ENCODE measurements at places on chromosomes 2 and 18.

DNA sequence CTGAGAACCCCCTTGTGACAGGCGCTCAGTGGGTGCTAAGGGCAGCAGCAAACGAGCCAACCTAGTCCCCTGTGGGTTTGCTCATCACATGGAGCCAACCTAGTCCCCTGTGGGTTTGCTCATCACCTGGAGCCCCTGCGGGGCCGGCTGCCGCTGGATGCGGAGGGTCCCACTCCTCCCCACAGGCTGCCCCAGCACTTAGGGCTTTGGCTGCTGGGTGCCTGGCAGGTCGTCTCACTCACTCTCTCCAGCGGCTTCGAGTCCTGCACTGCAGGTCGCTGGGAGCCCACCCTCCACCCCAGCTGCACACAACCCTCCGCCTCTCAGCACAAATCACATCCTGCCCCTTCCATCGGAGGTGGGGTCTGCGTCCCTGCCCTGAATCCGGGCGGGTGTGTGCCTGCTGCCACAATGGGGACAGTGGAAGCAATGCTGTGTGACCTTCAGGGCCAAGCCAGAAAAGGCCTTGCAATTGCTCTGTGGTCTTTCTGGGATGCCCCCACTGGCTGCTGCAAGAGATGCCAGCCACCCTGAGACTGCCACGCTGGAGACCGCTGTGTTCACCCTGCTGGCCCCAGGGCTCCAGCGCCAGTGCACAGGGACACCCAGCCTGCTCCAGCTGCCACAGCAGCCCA lies 248.1 kb upstream of the SALL3 start:
- no peak for DNase-seq

GRCh38 chr2:138364554-138365162 lies 136.9 kb upstream of the SPOPL start:
- DNase-seq = no peak

DNA sequence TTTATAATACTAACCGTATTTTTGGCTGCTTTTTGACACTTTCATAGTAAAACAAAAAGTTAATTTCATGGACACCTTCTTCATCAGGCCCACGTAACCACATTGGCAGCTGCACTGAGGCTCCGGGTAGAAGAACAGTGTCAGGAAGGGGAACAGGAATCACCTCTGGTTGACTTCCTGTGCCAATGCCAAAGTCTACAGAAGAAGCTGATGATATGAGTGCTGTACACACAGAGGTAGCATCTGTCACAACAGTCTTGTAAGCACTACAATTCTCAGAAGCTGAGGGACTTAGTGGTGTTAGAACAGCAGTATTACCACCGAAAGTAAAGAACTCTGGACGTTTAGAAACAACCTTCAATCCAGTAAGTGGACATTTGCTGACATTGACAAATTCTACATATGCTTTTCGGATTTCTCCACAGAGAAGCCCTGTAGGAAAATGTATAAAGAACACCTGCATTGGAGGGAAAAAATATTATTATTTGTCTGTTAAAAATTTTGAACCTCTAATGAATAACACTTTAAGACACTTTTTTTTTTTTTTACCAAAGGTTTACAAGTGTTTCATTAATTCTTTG lies 85.3 kb downstream of the TRAPPC8 start:
- no peak for DNase-seq

DNA sequence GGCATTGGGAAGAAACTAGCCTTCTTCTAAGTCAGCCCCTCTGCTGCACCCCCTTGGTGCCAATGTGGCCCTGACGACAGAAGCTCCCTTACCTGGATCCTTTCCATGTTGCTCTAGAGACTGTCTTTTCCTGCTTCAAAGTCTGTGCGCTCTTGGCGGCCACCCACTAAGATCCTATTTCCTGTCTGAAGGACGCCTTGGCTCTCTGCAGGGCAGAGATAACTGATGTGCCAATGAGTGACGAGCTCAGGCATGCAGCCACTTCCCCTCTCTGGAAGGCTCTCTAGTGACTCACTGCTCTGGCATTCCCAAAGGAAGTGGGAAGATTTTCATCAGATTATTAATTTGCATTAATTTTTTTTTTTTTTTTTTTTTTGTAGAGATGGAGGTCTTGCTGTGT lies 273.5 kb downstream of the CDH20 start:
- no peak for DNase-seq

DNA sequence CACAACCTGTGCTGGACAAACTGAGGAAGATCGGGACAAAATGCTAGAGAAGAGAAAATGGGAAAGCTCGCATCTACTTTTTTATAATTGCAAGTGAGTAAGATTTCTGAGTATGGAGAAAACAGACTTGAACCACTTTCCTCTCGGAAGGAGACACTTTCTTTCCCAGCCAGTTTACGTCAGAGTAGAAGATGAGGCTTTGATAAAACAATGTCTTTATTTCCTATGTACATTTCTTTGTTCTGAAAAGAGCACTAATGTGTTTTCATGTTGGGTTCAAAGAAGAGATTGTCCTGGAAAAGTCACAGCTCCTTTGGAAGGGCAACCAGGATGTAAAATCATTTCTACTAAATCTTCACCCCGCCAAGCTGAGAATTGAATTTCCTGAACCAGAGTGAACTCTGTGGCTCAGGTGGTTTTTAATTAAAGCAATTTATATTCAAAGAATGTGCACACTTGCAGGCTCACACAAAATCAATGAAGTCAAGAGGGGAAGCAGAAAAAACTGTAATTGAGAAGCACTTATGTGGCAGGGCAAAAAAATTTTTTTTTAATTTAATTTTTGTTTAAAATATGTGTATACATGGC lies 23.4 kb upstream of the ITGA6 start:
- no peak for DNase-seq

GRCh38 chr2:20620271-20620681 lies 30.6 kb downstream of the HS1BP3 start:
- no peak for DNase-seq

DNA sequence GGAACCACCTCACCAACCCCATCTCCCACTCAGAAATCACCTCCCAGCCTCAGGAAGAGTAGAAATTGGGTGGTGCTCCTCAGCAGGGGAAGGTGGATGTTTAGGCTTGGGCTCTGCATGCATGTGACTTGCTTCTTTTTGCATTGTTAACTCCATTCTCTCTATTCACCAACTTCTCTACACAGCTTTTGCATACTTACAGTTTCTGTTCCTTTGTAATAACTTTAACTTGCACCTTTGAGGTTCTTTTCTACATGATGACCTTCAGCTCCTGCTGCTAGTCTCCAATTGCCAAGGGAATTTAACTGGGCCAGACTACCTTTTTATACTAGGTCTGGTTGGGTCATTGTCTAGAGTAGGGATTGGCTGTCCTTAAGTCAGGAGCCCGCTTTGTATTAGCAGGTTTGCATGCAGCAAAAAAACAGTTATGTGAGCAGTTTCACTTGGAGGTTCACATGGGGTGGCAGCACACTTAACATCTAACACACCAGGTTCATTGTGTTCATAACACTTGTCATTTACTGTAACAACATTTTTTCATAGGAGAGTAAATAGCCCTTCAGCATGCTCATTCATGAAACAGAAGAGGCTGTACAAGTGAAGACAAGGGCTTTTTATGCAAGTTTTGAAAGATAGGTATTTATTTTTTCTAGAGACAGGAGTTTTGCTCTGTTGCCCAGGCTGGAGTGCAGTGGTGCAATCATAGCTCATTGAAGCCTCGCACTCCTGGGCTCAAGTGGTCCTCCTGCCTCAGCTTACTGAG lies 12.0 kb downstream of the MRPL35 start:
- no peak for DNase-seq

- no peak for DNase-seq
These were observed 77.0 kb upstream of the UBXN4 start for GRCh38 chr2:135664623-135665068.

DNA sequence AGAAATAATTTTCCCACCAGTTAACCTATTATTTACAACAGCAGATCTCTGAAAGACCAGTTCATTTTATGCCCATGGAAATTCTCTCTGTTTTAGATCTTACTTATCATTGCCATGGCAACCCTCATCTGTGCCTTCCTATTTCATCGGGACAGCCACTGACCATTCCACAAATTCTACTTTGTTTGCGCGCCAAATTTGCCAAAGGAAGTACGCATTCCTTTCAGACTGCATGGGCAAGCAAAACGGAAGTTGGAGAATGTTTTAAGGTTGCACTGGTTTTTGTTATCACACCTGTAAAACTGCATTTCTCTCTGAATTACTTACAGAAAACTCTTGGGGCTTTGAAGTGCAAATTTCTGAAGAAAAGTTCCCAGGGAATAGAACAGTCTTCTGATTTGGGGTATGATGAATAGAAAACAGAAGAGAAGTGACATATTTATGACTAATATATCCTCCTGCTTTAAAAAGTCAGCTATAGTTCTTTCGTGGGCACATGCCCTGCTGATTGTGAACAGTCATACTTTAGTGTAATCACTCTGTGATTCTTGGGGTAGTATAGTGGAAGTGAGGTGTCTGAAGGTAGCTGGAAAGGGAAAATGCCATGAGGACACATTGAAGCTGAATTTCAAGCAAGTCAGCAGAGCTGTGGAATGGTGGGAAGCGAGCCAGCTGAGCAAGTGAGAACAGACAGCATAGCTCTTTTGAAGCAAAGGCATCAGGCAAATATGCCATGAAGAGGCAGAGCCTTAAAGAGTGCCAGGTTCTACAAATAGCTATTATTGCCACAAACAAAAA lies 20.9 kb downstream of the NETO1 start:
- no peak for DNase-seq

DNA sequence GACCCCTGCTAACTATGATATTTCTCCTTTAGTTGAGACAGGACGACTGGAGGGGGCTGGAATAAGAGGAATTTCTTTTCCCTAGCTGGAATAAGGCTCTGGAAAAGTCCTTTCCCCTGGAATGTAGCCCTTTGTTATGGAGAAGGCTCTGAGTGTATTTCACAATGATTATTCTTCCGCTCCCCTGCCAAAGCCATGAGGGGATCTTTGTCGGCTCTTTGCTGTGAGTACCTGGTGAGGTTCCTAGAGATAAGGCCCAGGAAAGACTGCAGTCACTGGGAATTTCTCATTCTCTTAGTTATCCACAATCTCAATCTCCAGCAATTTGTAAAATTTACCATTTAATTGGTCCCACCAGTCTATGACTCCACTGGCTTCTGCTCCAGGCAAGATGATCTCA lies 340.2 kb upstream of the HNRNPA3 start:
- no peak for DNase-seq

- no peak for DNase-seq
These were observed 79.8 kb upstream of the LRPPRC start for GRCh38 chr2:44075541-44075940.

DNA sequence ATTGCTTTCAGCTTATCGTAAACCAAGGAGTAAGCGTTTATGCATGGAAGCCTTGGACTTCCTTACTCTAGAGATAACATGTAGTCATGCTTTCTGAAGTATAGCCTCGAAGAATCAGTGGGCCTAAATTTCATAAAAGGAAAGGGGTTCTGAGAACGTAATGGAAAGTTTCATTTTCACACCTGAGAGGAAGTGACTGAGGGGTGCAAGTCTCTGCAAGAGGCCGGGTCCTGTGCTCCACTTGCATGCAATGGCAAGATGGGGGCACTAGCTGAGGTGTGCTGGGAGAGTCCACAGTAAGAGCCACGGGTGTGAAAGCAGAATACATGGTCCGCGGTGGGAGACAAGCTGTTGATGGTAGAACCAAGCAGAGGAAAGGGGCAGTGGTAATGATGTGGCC lies 36.5 kb upstream of the C1D start:
- DNase-seq = no peak

DNA sequence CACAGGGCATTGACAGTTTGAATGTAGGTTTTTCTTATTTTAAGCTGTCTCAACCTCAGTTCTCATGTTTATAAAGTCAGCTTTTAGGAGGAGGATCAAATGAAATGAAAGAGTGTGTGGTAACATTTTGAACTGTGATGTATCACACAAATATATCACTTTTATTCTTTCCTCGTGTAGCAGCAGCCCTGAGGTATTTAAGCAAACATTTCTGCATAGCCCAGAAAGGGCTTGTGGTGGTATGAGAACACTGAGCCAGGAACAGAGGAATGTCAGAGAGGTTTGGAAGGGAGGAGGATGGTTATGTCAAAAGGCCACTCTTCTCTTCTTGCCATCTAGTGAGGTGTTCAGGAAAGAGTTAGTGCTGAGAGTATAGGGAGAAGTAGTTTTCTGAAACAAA lies 150.2 kb downstream of the PARD3B start:
- DNase-seq = no peak

DNA sequence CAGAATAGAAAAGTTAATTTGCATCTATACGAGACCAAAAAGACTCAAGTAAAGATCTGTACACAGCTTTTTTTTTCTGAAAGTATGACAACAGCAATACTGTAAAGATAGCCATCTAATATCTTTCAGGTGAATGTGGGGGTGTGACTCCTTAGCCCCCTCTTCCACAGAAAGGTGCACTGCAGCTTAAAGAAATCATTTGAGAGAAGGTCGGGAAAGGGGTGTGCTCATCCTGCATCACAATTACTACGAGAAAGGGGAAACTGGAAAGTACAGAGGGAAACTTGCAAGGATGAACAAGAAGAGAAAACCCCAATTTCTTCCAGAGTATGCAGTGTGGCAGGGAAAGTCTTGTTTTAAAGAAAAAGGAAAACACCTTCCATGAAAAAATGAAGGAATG lies 255.6 kb downstream of the CCDC178 start:
- DNase-seq = no peak

DNA sequence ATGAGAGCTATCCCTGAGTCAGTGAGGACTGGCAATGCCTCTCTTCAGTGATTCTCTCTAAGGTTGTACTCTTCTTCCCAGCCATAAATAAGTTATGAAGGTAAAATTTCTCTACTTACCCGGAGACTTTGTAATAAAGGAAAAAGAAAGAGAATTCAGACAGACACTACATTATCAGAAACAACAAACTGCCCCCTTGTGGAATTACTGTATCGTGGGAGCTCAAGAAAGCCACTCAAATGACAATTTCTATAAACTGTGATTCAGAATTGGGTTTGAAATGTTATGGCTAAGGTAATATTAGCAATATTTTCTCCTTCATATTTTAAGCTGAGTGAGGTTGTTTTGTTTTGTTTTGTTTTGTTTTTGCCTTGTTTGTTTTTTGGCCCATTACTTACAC lies 155.8 kb upstream of the TANK start:
- DNase-seq = no peak

GRCh38 chr2:97760480-97761049 lies 47.2 kb downstream of the ZAP70 start:
- no peak for DNase-seq

- DNase-seq = no peak
These were observed 241.9 kb upstream of the SLC14A2 start for GRCh38 chr18:45373286-45373880.

- no peak for DNase-seq
These were observed 64.0 kb upstream of the YWHAQ start for GRCh38 chr2:9694661-9695234.

DNA sequence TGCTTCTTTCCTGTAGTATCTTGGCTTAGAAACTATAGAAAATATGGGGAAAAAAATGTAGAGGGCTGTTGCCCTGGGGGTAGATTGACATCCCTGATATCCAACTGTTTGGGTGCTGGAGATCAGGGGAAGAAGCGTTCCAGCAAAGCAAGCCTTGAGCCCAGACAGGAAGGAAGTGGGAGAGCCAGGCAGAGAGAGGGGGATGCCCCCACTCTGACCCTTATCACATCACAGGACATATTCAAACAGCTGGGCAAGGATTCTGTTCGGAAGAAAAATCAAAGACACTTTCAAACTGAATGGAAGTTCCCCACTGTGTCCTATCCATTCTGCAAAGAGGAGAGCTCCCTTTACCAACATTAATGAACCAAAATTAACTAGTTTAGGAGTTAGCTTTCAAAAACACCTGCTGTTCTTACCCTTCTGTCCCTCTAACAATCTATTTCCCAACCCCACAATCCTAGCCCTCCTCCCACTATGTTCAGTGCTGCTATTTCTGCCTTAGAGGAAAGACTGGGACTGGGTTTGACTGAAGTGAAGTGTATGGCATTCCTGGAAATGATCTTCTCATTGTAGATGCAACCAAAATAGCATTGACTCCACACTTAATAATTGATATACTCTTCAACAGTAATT lies 16.9 kb upstream of the KCNG3 start:
- no peak for DNase-seq

All from right renal cortex interstitium (tissue), 3 donors.